ENCODE measurements at places on chromosomes 12 and 14. TPM values are rescaled to one million over a fixed set of nuclear protein-coding genes. Genes with fewer than 3 reads are reported as not detected.

DNA sequence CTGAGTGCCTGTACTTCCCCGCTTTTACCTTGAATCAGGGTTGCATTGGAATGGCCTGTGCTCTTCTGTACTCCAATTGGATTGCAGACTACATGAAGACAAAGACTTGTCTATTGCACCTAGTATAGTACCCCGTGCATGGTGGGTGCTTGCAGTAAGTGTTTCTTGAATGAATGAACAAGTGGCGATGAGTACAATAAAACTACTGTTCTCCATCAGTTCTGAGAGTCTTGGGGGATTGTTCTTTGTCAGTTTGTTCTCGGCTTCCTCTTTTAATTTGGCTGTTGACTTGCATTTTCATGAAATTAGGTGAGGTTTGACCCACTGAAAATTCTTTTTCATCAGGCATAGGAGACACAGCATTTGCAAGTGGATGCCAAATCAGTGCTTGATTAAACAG is 34.1 kb downstream of the ERH start:
- H3K36me3 ChIP-seq, result no peaks in the 10 kb centered on the region
- H3K4me3 ChIP-seq, result no peak overlapping the region
- no peaks in the 10 kb centered on the region for H3K27me3 ChIP-seq
- no peak overlapping the region for H3K27ac ChIP-seq
- no peaks in the 10 kb centered on the region for H3K4me1 ChIP-seq

DNA sequence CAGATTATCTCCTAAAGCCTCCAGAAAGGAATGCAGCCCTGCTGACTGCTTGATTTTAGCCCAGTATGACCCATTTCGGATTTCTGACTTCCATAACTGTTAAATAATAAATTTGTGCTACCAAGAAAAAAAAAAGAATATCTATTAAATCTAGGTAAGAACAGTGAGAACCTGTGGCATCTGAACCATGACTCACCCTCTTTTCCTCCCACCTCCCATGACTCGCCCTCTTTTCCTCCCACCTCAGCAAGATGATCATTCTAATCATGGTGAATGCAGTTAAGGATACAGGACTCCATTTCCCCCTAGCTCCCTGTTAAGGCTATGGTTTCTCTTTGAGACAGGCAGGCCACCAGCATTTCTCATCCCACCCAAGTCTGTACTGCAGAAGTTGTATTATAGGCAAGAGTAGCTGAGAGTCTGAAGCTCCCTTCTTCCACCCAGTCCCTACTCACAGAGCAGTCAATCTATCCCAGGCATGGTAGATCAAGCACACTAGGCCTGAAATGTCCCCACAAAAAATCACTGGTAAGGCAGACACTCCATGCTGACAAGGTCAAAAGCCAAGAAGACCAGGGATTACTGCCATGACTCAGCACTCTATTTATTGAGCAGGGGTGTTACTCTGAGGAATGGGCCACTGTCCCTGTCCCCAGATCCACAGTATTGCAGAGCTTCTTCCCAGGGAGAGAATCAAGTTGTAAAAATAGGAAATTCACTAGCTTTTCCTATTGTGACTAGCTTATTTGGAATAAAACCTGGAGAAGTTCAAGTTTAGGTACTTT is 188.9 kb downstream of the ADAMTS20 start:
- H3K4me3 ChIP-seq, result no peak overlapping the region
- no peaks in the 10 kb centered on the region for H3K4me1 ChIP-seq
- no peak overlapping the region for H3K27ac ChIP-seq
- DNase-seq, result no peak
- H3K27me3 ChIP-seq, result no peaks in the 10 kb centered on the region
- no peaks in the 10 kb centered on the region for H3K36me3 ChIP-seq

TAS2R8 gene
- not detected for total RNA-seq

SIVA1 gene
- 123 TPM for total RNA-seq
